ENCODE measurements at places on chromosomes 2 and 18. TPM values are rescaled to one million over a fixed set of nuclear protein-coding genes. Genes with fewer than 3 reads are reported as not detected.
A peak's percentile ranks its signal among the peaks of the same experiment; 100 is the strongest.

- DNase-seq, result no peak
- no peak overlapping the region for H3K4me3 ChIP-seq
- H3K4me1 ChIP-seq, result no peaks in the 10 kb centered on the region
- no peaks in the 10 kb centered on the region for H3K36me3 ChIP-seq
- H3K27me3 ChIP-seq, result no peaks in the 10 kb centered on the region
- H3K27ac ChIP-seq, result no peak overlapping the region
Measured at GRCh38 chr2:116810071-116810470, 1004.4 kb upstream of the DDX18 start.

DNA sequence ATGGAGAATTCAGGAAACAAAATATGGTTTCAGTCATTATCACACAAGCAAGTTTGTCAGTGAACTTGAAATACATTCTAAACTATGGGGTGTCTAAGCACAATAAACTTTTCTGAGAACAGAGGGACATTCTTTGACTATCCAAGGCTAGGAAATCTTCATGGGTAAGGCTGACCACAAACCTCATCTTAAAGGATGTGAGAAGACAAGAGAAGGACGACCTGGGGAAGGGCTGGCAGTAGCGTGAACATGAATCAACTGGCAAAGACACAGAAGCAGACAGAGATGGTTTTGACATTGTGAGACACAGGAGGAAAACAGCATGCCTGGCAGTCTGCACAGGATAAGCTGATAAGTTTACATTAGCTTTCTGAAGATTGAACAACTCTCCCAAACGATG is 752.4 kb upstream of the SLC8A1 start:
- H3K36me3 ChIP-seq, result no peaks in the 10 kb centered on the region
- DNase-seq, result no peak
- H3K27me3 ChIP-seq, result no peaks in the 10 kb centered on the region
- no peak overlapping the region for H3K27ac ChIP-seq
- H3K4me3 ChIP-seq, result no peak overlapping the region
- no peaks in the 10 kb centered on the region for H3K4me1 ChIP-seq

GRCh38 chr18:50982802-50983179 is 15.0 kb downstream of the ELAC1 start:
- no peaks in the 10 kb centered on the region for H3K27me3 ChIP-seq
- peaks cover 24% of the 10 kb centered on the region for H3K36me3 ChIP-seq
- no peak overlapping the region for H3K4me3 ChIP-seq
- DNase-seq, result no peak
- H3K27ac ChIP-seq, result no peak overlapping the region
- H3K4me1 ChIP-seq, result no peaks in the 10 kb centered on the region

DNA sequence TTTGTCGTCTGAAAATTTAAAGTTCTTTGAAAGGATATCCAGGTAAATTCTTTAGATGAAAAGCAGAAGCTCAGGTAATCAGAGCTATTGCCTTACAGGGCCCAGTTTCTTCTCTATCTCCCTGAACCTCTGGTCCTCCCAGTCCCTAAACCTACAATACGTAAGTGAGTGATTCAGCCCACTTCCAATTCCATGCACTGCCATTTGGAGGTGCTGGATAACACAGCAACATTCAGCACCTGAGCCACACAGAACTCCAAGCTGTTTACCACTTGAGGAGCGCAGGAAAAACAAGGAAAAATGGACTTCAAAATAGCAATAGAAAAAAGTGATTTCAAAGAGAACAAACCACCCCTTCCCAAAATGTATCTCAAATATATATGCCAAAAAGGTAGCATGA is 105.0 kb upstream of the DNAJC10 start:
- no peaks in the 10 kb centered on the region for H3K27me3 ChIP-seq
- DNase-seq, result no peak
- no peaks in the 10 kb centered on the region for H3K4me1 ChIP-seq

DNA sequence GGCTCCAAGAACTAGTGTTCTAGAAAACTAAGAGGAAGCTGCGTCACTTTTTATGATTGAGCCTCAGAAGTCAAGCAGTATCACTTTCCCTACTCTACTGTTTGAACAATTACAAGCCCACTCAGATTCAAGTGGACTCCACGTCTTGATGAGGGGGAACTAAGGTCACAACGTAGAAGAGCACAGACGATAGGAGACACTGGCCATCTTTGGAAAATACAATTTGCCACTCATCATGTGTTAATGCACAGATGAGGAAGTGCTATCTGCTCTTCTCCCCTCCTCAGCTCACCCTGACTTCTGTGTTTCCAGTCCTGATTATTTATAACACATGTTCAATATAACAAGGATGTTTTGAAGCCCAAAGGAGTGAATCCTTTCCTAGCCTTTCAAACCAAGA is 76.1 kb upstream of the CYP1B1 start:
- DNase-seq, result no peak
- no peaks in the 10 kb centered on the region for H3K27me3 ChIP-seq
- H3K36me3 ChIP-seq, result no peaks in the 10 kb centered on the region
- H3K4me3 ChIP-seq, result no peak overlapping the region
- H3K27ac ChIP-seq, result no peak overlapping the region

The SPDYA gene
- 1.5 TPM for total RNA-seq

DNA sequence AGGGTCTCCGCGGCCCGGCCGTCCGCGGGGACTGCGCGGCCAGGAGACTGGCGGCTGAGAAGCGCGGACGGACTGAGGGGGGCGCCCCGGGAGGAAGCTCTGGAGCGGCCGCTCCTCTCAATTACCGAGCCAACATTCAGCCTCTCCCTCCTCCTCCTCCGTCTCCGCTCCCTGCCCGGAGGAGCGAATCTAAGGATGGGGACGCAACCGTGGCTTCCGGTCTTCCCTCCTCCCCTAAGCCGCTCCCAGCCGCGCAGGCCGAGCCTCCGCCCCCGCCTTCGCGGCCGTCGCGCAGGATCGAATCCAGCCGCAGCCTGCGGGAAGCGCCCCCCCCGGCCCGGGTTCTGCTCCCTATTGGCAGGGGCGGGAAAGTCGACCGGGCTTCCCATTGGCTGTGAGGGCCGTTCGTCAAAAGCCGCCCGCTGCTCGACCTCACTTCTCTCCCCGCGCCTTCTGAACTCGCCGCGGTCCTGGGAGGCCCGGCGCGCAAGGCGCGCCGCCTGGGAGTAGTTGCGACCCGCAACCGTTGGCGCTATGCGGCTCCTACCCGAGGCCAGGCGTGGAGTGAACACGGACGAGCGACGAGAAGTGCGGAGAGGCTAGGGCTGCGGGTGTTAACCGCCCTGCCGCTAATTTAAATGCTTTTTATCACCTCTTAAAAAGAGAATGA is at the start of gene HNRNPLL:
HNRNPLL (minus strand) TSS at position 197 of the 670 bp plus-strand sequence. CDS start 302 bp downstream, outside the sequence.
- peak within 1 kb of the TSS; percentile 94 for H3K27ac ChIP-seq
- peaks cover 33% of the 10 kb centered on the region for H3K4me1 ChIP-seq
- DNase-seq, result peak; percentile 99
- no peaks in the 10 kb centered on the region for H3K27me3 ChIP-seq
- H3K36me3 ChIP-seq, result no peaks in the 10 kb centered on the region

The SERPINB3 gene
- not detected for total RNA-seq

The MAP2 gene
- 44.0 TPM for total RNA-seq
